ENCODE measurements at places on chromosomes 12 and 14.

DNA sequence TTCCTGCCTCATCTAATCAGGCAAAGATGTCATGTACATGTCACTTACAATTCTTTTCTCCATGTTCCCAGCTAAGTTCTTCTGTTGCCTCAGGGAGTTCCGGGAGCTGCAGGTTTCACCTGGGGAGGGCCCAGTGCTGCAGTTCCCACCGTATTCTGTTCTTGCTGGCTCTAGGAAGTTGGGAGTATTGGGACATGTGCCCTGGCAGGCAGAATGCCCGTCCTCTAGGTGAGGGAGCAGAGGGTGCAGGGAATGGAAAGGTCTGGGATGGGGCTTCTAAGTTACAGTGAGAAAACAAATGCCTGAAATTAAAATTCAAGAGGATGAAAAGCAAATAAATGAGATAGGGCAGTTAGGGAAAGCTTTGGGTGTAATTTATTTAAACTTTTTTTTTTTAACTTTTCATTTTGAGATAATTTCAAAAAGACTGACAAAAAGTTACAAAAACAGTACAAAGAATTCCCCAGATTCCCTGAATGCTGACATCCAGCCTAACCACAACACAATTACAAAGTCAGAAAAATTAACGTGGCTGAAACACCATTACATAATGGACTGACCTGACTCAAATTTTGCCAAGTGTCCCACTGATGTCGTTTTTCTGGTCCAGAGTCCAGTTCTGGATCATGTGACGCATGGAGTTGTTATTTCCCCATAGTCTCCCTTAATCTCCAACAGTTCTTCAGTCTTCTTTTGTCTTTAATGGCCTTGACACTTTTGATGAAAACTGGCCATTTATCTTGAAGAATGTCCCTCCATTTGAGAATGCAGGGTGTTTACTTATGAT is 187.2 kb upstream of the MYL2 start:
- no peak for DNase-seq

DNA sequence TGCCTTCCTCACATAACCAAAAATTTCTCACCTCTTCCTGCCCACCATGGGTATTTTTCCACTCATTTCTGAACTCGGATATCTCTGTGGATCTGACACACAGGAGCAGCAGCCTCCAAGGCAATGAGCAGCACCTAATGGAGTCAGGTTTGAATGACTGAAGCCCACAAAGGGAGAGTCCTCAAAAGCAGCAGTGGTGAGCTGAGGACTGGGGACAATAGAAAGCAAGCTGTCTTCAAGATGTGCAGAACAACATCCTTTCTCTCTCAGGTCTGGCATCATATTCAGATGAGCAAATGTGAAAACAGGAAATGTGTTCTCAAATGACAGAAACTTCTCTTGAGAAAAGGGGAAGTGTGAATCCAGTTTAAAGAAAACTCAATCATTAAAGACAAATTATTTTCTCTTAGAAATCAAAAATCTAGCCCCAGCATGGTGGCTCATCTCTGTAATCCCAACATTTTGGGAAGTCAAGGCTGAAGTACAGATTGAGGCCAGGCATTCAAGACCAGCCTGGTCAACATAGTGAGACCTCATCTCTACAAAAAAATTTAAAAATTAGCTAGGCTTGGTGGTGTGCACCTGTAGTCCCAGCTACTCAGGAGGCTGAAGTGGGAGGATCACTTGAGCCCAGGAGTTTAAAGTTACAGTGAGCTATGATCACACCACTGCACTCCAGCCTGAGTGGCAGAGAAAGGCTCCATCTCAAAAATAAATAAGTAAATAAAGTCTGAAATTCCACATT is 54.2 kb downstream of the C12orf42 start:
- DNase-seq, result no peak

GRCh38 chr12:95201056-95201670 is 16.1 kb downstream of the FGD6 start:
- peak; percentile 91 for DNase-seq

DNA sequence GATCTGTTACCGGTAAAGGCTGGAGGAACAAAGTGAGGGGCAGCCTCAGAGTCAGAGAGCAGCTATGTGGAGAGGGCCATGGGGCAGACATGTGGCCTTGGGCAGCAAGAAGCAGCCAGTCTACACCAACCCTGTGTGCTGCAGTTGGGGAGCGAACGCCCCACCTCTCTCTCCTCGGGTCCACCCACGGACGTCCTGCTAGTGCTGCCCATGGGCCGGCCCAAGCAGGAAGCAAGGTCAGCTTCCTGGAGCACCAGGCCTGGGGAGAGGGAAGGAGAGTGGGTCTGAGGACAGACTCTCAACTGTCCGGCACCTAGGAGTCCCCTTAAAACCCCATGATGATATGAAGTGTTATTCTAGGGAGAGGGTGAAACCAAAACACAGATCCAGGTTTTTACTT is 254.8 kb upstream of the FKBP4 start:
- DNase-seq, result no peak

GRCh38 chr12:42677461-42677860 is 87.9 kb upstream of the PRICKLE1 start:
- DNase-seq, result no peak

GRCh38 chr14:61435563-61436337 is 114.4 kb downstream of the PRKCH start:
- no peak for DNase-seq

- peak; percentile 97 for DNase-seq
Observed at GRCh38 chr12:10182354-10183049, 3.7 kb downstream of the TMEM52B start.

DNA sequence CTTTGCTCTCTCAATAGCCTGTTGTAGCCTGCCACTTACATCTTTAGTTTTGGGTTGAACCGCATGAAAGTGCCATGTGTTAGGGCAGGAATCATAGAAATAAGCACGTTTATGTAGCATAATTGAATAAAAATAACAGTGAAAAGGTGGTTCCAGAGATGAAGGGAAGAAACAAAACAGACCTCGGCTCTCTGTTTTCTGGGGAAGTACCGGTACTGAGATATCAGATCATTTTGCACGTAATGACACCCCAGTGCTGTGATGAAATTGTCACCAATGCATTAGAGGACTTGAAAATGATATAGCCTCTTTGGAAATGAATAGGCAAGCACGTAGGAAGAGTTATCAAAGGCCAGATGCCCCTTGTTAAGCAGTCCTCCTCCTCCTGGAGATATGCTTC is 42.5 kb upstream of the DLK1 start:
- no peak for DNase-seq

- no peak for DNase-seq
Observed at GRCh38 chr12:109995361-109995685, 845 bp downstream of the GIT2 start.

DNA sequence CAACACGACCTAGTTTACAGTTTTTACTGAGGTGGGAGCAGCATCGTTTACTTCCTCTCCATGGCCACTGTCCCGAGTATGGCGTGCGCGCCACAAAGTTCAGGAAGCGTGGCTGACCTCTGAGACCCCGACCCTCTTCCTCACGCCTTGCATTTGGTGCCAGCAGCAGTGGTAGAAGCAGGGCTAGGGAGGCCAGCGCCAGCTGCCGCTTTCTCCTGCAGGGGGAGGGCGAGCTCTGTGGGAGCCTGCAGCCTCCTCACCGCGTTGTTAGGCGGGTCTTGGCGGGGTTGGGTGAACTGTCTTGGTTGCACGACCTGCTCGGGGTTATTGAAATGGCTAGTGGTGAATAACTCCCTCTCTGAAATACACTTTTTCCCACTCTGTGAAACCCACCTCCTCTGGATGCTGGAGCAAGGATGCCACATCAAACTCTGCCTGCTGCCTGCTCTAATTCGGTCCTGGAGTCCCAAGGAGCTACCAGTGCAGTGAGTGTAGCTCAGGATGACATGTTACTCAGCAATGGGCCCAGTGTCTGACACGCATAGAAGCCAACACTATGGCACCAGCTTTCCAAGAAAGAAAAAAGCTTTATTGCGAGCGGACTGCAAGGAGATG is 22.3 kb upstream of the TDRD9 start:
- peak; percentile 11 for DNase-seq

GRCh38 chr14:34691206-34691605 is 23.2 kb downstream of the CFL2 start:
- DNase-seq, result no peak

DNA sequence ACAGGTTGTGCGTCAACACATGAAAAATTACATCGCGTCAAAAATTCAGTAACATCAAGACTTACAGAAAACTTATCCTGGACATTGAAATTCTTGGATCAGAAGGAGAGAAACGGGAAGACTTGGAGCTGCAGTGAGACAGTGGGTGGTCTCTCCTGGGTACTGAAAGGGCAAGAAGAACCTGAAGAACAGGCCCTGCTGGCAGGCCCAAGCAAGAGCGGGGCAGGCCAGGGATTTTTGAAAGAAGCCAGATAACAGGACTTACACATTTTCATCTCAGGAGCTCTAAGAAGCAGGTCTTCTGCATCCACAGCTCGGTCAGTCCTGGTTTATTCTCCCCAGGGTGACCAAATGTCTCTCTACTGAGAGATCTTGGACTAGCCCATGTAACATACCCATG is 466.5 kb upstream of the SOX5 start:
- DNase-seq, result no peak

- DNase-seq, result no peak
Observed at GRCh38 chr14:24613747-24614146, 4.3 kb upstream of the GZMH start.

GRCh38 chr12:115407036-115407435 is 723.1 kb upstream of the TBX3 start:
- DNase-seq, result no peak

GRCh38 chr14:55092341-55092740 is 36.7 kb upstream of the LGALS3 start:
- DNase-seq, result no peak

- DNase-seq, result no peak
Observed at GRCh38 chr12:62170241-62170640, 90.0 kb upstream of the USP15 start.

DNA sequence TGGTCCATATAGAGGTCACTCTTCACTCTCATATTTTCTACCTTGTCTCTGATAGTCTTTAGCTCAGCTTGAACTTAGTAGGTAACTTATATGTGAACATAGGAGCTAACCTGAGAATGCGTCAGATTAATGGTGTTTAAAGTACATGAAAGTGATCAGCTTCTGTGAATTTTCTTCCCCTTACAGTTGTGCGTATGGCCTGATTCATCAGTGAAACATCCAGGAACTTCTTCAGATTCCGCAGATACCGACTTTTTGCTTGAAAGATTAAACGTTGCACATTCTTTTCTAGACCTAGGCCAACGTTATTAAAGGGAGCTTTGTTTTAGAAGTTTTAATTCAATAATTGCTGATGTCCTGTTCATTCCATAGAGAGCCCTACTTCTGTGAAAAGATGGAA is 1945.1 kb upstream of the SEL1L start:
- DNase-seq, result peak; percentile 94

- peak; percentile 85 for DNase-seq
Observed at GRCh38 chr12:76037130-76038103, 5.8 kb upstream of the PHLDA1 start.

DNA sequence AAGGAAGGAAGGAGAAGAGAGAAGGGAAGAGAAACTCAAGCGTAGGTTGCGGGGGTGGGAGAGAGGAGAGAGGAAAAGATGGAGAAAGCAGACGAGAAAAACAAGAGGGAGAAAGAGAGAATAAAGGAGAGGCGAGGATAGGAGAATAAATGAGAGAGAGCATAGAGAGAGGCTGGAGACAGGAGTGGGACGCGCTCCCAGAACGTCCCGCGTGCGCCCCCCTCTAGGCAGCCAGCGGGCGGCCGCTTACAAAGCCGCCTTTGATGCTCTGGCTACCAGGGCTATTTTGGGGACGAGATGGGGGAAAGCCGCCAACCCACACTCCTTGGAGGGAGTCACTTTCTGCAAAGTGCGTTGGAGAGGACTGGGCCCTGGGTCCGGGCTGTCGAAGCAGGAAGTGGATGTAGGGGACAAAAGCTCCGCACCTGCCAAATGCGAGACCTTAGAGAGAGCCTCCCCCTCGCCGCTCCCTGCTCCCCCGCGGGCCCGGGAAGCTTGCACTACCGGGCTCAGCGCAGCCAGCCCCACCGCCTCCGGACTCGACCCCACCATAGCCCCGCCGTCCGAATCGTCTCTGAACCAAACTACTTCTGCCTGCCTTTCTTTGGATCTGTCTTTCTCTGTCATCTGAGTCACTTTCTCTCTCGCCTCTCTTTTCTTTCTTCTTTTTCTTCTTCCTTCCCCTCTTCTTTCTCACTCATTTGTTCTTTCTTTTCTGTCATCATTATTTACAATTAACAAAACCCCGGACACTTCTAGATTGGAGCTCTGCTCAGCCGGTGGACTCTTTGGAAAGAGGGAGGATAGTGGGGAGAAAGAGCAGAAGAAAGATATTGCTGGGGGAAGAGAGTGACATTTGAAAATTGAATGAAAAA is 8.0 kb downstream of the ASCL1 start:
- DNase-seq, result no peak

DNA sequence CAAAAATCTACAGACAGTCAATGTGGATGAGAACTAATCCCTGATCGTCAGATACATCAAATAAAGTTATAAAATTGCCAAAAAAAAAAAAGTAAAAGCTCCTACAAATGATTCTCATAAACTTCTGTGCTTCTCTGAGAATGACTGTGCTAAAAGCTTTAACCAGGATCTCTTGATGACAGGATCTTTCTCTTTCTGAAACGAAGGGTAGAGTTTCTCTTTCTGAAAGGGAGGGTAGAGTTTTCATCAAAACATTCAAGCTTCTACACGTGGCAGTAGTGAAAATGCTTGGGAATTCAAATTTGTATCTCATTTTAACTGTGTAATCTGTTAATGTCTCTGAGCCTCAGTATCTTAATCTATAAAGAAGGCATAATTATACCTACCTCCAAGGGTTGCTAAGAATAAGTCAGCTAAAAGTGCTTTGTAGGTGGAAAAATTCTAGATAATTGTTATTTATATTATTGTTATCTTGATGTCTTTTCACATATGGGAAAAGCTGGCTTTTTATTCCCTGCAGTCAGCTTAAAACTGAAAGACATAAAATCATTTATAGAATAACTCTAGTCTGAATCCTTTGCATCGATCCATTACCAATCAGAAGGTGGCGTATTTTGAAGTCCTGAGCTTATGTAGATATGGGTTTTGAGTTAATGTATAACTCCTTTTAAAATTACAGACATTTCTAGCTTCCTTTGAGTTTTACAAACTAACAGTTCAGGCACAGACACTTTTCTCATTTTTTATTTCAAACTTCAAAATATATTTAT is 157.4 kb downstream of the DACT1 start:
- no peak for DNase-seq

DNA sequence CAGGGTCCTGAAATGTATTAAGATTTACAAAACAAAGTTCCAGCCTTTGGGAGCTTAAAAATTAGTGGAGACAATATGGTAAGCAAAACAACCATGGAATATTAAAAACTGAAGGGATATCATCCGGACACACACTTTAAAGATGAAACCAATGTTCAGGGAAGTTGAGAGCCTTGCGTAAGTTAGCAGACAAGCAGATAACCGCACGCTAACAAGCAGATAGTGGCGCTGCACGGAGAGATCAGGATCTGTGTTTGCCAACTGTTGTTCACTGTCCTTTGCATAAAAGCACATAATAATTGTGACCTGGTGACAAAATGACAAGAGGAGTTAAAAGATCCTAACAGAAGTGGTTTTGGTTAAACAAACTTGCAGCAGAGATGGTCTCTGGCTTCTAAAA is 14.3 kb upstream of the TMEM229B start:
- DNase-seq, result no peak

All from iris pigment epithelial cell (primary cell).